ENCODE measurements at places on chromosomes 4 and X. TPM values are rescaled to one million over a fixed set of nuclear protein-coding genes. Genes with fewer than 3 reads are reported as not detected.
A peak's percentile ranks its signal among the peaks of the same experiment; 100 is the strongest.

Gene GC
- not detected for total RNA-seq

Gene SH2D1A
- 0.19 TPM for total RNA-seq

Gene LRAT
- 0.16 TPM for total RNA-seq

Gene GYG2
- 7.7 TPM for total RNA-seq

Gene CFP
- 5.0 TPM for total RNA-seq

GRCh38 chr4:8225706-8226443 is 26.8 kb downstream of the SH3TC1 start:
- no peak for DNase-seq

- DNase-seq: no peak
Observed at GRCh38 chr4:5416637-5417036, 291.7 kb downstream of the EVC2 start.

DNA sequence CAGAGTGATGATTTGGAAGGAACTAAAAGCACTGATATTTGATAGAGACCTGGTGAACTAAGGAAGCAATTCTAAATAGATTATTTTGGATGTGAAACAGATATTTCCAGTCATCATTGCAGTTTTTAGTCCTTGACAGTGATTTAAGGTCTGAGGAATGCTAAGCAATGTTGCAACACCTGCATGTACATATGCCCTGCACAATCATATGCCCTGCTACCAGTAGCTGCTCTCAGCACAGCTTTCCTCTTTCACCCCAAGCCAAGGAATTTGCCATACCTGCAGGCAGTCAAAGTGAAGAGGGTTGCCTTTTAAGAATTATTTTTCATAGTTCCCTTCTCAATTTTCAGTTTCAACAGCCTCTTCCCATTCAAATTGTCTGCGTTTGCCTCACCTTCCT is 8.7 kb upstream of the FAM47A start:
- DNase-seq: no peak

- no peak for DNase-seq
Observed at GRCh38 chrX:40544343-40545266, 36.2 kb upstream of the ATP6AP2 start.

GRCh38 chr4:175405961-175406360 is 406.1 kb downstream of the GPM6A start:
- DNase-seq: no peak

DNA sequence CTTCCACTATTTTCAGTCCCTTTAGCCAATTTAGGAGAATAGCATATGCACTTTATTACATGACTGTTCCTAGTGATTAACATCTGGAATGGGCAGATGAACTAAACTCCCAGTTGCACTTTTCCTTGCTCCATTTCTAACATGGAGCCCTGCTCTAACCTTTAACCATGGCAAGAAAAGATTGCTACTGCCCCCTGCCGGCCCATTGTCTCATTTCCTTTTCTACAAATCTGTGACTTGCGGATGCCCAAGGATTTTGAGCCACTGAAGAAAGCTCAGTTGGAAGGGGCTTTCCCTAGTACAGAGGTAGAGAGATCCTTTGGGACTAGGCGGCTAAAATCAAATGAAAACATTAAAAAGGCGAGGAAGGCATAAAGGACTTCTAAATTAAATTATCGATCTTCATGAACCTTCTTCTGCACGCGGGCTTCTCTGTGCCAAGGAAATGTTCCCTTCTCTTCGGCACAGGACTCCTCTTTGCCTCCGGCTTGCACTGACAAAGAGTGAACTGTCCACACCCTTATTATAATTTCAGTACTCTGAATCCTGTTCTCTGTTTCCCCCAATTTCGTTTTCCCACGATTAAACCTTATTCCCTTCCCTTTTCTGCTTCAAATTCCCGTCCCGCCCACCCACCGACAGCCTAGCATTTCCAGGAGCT is 577 bp upstream of the GLRA2 start:
- peak; percentile 88 for DNase-seq

DNA sequence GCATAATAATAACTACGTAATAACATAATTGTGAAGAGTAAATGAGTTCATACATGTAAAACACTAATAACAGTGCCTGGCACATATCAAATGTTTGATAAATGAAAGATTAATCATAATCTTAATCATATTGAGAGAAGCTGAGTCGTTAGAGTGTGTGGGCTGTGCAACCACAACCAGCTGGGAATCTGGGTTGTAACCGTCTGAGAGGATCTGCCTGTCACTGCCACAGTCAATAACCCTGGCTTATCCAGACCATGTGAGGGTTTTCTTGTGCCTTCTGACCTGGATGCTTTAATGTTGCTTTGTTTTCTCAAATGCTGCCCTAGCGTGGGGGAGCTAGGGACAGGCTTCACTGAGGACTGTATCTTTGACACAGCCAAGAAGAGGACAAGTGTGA is 73.9 kb downstream of the TRPC5 start:
- DNase-seq: no peak
